Stimulated activated CD4-positive, alpha-beta T cell treated with anti-CD3 and anti-CD28 coated beads, Interleukin-1b, Interleukin-23, amount 100 ng/mL, for 24 hours (primary cell): ENCODE measurements at places on chromosomes 12 and 14.
A peak's percentile ranks its signal among the peaks of the same experiment; 100 is the strongest.

DNA sequence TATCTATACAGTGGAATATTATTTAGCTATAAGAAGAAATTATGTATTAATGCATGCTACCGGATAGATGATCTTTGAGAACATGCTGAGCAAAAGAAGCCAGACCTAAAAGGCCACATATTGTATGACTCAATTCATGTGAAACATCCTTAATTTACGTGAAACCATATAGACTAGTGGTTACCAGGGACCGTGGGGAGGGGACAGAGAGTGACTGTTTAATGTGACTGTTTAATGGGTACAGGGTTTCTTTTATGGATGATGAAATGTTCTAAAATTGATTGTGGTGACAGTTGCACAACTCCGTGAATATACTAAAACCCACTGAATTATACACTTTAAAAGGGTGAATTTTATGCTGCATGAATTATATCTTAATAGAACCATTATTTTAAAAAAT is 8.5 kb upstream of the BCL7A start:
- no peak for DNase-seq

DNA sequence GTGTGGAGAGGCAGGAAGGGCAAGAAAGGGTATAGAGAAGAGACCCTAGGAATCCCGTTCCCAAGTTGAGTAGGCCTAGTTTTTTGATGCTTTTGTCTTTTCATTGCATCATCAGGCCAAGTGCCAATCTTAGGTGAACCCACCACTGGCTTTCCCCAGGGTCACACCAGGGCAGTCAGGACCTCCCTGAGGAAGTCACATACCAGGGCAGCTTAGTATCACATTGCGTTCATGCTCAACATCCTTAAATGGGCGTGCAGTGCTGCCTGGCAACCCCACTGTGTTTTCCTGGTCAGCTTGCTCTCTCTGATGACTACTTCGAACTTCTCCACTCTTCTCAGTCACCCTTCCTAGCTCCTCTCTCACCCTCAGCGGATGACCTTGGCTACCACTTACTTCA is 9.0 kb downstream of the ASIC1 start:
- DNase-seq: no peak

DNA sequence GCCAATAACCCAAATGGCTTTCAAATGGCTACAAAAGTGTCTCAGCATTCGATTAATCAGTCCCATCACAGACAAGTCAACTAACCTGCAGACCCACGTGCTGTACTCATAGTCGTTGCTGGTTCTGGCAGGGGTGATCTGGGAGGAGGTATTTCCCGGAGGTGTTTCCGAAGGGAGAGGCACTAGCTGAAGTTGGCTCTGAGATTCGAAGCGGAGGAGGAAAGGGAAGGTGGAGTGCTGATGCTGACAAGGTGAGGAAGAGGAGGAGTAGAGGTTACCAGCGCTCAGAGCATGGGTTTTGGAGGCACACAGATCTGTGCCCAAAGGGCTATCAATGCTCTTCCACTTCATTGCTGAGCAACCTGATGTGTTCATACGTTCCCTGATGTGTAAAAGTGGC is 20.5 kb upstream of the COL2A1 start:
- DNase-seq: no peak

- no peak for DNase-seq
Measured at GRCh38 chr12:114399664-114400211, 6.2 kb downstream of the TBX5 start.

- no peak for DNase-seq
Measured at GRCh38 chr14:59939828-59940227, 19.9 kb downstream of the LRRC9 start.

DNA sequence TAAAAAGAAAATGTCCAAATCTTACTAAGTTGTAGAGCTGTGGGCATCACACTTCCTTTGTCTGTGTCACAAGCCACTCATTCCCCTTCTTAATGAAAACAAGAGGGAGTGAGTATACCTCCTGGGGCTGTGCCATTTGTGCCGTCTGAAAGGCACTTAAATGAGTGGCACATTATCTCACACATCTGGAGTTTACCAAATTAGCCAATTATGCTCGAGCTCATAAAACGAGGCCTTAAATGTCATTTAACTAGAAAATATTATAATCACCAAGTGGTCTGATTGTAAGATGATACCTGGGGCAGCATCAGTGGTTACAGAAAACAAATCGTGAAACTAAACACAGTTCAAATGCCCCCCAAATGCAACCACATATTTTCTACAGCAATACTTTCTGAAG is 146.1 kb downstream of the PAX9 start:
- no peak for DNase-seq

- DNase-seq: no peak
Measured at GRCh38 chr12:46087916-46088439, 97.6 kb upstream of the SCAF11 start.

DNA sequence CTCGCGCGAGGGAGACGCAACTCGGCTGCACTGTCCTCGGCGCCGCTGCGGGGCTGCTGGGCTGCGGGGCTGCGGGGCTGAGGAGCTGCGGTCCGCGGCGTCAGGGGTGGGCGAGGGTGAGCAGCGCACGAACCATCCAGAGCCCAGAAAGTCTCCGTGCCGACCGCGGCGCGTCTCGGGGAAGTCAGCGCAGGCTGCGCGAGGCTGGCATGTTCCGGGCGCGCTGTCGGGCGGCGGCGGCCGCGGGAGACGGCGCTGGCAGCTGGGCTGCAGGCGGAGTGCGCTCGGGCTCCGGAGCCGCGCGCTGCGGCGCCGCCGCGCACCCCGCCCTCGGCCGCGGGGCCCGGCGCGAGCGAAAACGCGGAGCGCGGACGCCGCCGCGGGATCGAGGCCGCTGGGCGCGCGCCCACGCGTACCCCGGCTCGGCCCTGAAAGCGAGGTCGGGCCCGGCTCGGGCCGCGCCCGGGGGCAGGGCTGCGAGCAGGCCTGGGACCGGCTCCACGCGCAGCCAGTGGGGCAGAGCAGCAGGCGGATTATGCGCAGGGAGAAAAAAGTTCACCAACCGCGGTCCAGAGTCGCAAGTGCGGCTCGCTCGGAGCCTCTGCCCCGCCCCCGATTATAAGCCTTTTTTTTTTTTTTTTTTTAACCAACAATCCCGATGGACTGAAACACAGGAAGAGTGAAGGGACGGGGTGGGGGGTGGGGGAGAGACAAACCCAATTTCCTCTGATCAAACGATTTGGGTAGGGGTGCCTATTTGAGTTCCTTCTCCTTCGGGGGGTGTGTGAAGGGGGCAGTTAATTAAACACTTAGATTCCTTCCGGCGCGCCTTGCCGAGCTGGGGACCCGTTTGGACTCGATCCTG is at the start of gene PRICKLE1:
TSS of gene PRICKLE1 (minus strand) at position 282 of the 865 bp plus-strand sequence. CDS start 117,230 bp downstream, outside the sequence.
- DNase-seq: peak; percentile 13

DNA sequence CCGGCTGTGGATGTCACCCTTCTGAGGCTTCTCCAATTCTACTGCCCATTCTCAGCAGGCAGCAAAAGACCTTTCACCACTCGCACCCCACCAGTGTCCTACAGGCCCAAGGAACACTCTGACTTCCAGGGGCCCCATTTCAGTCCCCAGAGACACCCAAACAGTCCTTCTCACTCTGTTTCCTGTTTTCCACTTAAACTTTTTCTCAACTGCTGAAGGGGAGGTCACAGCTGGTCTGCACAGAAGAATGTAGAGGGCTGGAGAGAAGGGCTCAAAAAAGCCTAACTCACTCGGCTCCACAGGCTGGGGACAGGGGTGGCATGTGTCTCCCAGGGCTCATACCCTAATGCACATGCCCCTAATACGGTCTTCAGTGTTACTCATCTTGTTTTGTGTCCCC is 4.2 kb upstream of the DTX1 start:
- no peak for DNase-seq

GRCh38 chr12:14290951-14291350 is 74.5 kb upstream of the ATF7IP start:
- DNase-seq: no peak

DNA sequence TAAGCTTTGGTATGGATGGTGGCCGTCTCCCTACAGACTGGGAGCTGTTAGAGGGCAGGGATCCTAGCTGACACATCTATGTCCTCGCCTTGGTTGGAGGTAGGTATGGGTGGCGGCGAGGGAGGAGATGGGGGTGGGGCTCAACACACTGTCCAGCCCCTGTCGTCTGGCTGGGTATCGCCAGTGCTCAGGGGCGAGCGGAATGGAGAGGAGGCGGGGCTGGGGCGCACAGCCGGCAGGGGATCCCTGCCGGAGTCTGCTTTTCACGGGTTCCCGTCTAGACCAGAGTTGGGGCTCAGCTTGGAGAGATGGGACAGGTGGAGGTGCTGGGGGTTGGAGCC is 16.1 kb downstream of the TAMALIN start:
- no peak for DNase-seq

- no peak for DNase-seq
Measured at GRCh38 chr14:74566174-74567141, 45.6 kb downstream of the LTBP2 start.

DNA sequence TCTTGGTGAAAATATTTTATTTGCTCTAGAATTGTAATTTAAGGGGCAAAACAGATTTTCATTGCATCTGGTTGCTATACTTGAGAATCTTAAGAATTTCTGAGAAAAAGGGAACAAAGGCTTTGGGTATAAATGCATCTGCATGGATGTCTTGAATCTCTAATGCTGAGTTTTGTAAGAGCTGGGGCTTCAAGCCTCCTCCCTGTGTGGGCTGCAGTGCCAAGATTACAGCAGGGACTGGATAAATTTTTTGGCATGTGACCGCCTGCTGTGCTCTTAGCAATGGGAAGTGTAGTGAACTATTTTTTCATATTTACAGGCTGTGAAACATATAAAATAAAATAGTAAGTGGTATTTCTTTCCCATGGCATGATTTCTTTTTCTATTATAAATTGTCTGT is 70.0 kb downstream of the SLC38A6 start:
- DNase-seq: no peak

DNA sequence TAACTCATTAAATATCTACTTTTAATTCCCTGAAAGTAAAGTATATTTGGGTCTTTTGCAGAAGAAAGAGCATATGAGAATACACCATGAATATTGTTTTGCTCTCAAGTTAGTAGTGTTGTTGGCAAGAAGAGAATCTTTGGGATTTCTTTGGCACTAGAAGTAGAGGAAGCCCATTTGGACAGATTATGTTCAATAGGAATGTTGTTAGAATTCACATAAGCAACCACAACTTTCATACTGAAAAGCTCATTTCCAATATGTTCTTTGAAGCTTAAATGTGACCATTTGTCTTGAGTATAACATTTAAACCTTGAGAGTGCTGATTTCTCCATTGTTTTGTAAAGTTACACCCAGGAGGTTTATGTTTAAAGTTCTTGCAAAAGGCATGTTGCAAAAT is 37.6 kb downstream of the PLEKHG7 start:
- DNase-seq: no peak

GRCh38 chr12:113961921-113962710 is 4.0 kb downstream of the RBM19 start:
- peak; percentile 21 for DNase-seq

GRCh38 chr14:24060984-24061913 is 9.4 kb downstream of the CARMIL3 start:
- no peak for DNase-seq

GRCh38 chr12:79689477-79690141 is 1.2 kb downstream of the PAWR start:
- DNase-seq: no peak

- no peak for DNase-seq
Measured at GRCh38 chr12:102816816-102817434, 100.1 kb downstream of the PAH start.

DNA sequence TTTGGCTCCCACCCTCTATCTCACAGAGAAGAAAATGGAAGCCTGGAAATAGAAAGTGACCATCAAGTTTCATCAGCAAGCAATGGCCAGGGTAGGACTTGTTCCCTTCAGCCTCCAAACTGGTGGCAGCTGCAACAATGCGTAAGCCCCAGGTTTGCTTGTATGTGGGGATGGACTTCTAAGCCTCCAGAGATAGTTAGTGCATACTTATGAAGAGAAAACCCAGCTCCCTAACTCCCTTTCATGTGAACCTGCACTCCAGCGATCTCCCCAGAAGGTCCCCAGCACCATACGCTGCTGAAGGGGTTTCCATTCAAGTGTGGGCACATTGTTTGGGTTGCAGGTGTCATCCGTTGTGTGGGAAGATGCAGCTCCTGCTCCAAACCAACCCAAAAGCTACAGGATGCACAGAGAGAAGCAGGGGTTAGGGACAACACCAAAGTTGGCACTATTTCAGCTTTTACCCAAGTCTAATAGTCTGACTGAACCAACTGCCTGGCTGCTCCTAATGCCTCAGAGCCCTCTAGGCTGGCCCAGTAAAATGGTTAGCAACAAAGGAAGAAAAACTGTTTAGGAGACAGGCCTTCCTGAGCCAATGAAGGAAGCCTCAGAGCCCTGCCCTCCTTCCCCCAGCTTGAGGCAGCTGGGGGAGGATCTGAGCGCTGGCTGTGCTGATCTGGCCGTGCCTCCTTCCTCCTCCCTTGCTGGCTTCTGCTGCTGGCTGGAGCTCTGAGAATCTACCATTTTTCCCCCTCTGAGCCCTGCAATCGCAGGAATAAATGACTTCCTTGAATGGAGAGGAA is 12.3 kb downstream of the ZFP36L1 start:
- no peak for DNase-seq

GRCh38 chr14:95504135-95505029 is 12.1 kb downstream of the SYNE3 start:
- DNase-seq: no peak

DNA sequence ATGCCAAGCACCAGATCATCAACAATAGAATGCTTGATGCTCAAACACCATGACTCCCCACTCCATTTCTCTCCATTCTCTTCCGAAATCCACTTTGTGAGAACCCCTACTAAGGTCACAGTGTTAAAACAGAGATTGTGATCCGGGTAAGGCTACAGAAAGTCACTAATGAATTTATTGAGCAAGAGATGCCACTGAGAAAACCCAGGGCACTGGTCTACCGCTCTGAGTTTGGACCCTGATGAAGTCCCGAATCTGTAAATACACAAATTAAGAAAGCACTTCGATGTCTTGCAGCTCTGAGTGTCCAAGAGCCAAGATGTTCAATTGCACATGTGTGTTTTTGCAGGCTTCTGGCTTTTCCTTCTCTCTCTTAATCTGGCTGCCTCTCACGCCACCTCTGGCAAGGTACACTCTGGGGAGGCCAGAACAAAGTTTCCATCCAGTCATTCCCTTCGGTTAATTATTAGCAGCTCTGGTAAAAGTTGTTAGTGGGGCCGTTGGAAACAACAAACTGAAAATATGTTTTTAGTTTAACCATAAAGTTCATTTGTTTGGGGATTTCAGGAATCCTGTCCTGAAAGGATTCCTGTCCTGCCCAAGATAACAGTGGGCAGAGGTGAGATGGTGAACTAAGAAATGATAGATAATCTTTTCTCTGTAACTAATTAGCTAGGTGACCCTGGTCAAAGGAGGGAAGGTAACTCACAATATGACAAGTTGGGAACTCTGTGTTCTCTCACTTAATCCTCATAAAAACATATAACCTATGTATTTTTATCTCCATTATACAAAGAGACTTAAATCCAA is 75.4 kb downstream of the BTG1 start:
- no peak for DNase-seq

DNA sequence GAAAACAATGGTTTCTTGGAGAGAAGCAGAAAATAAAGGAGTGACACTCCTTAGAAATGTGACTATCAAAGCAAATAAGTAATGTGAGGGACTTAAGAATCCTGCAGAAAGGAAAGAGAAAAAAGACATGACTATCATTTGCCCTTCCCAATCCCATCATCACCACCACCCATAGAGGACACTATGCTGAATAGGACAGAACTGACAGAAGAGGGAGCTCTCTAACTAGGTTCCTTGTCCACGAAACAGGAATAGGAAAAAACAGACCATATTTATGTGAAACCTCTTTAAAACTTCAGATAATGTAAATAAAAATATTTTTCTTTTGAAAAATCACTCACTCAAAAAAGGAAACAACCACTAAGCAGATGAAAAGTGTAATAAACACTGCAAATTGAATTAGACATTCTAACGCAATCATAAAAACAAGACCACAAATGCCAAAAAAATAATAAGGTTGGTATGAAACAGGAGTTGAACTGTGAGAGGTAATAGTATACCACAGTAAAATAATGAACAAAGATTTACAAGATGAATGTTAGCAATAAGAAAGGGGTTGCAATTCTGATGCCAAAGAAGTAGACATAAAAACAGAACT is 24.1 kb downstream of the KLRD1 start:
- no peak for DNase-seq
